ENCODE measurements at places on chromosomes 11 and 22.

DNA sequence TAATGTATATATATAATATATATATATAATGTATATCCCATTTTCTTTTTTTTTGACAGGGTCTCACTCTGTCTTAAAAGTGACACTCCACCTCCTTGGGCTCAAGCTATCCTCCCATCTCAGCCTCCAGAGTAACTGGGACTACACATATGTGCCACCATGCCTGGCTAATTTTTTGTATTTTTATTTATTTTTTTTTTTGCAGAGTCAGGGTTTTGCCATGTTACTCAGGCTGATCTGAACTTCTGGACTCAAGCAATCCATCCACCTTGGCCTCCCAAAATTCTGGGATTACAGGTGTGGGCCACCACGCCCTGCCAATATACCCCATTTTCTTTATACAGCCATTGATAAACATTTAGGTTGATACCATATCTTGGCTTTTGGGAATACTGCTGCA lies 33.9 kb upstream of the SLC22A24 start:
- no peak for DNase-seq

GRCh38 chr22:28051787-28052356 lies 132.8 kb upstream of the PITPNB start:
- DNase-seq: peak; percentile 38

- no peak for DNase-seq
These were observed 40.9 kb upstream of the ETS1 start for GRCh38 chr11:128628325-128628673.

- DNase-seq: no peak
These were observed 40.1 kb downstream of the CERK start for GRCh38 chr22:46697811-46698515.

DNA sequence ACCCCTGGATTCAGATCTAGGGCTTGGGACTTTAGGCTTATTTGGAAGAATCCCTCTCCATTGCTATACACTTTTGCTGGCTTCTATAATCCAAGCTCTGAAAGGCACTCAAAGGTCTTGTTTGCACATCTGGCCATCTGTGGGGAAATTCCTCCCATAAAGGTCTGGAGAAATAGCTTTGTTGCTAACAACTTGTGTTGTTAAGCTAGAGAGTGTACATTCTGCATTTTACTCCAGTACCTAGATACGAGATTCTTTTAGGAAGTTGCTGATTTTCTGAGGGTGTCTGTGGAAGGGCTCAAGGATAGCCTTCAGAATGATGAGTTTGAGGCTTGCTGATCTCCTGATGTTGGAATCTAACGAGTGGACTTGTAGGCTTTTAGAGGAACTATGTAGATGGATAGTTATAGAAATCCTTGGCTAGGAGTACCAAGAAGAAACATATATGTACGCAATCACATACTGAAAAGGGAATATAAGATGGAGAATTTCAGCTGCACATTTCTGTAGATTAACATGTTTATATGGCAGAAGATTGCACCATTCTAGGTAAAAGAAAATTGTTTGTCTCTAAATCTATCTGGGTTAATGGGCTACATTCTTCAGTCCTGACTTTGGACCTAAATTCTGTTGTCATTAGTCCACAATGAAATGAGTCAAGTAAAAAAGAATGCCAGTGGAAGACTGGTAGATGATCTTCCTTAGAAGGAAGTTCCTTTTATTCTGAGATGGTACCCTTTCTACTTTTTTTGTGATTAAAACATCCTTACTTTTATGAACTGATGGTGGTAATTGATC lies 51.0 kb downstream of the UBASH3B start:
- peak; percentile 82 for DNase-seq

DNA sequence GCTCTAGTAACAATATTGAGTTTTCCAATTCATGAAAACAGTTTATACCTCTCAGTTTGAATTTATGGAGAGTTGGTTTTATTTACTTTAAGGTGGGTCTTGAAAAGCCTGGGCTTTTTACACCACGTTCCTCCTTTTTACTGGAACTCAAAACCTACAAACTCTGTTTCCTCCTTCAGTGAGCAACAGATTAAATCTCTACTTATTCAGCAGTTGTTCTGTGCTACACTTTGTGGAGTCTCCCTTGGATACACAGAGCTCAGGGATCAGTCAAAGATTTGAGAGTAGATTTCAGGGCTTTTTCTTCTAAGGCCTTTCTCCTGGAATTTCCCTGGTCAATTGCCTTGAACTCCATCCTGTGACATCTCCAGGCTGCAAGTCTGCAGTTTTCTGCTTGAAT lies 3.5 kb downstream of the NXPE1 start:
- DNase-seq: no peak

- DNase-seq: no peak
These were observed 9.0 kb upstream of the OSM start for GRCh38 chr22:30275625-30276024.

DNA sequence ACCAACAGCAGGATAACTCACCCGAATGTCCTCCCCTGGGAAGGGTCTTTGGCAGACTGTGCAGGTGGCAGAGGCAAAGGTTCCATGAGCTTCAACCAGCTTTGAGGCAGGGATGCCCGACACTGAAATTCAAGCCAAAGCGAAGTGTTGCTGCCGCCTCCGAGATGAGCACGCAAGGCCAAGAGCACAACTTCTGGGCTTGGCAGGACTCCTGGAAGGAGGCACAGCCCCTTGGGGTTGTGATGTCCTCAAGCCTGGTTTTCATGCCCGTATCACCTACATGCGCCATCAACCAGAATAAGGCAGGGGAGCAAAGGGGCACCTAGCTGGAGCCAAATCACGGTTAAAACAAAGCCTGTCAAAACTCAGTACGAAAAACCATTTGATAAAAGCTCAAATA lies 5.7 kb downstream of the SIRT3 start:
- DNase-seq: no peak

- DNase-seq: no peak
These were observed 12.5 kb downstream of the MARK2 start for GRCh38 chr11:63851364-63851763.

GRCh38 chr11:109867784-109868183 lies 225.4 kb upstream of the ZC3H12C start:
- DNase-seq: no peak

GRCh38 chr11:19558189-19558986 lies 154.2 kb upstream of the NAV2 start:
- no peak for DNase-seq

DNA sequence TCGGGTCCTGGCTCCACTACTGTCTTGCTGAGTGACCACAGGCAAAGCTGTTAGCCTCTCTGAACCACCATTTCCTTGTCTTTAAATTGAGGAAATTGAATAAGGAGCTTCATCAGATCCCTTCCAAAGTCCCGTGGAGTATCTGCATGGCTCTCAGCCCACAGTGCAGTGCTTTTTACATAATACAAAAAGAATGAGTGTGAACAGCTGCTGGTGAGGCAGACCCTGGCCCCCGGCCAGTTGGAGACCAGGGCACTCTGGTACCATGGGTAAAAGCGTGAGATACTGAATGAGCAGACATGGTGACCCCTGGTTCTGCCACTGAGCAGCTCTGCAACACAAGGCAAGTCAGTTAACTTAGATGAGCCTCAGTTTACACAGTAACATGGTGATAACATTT lies 86.8 kb downstream of the GALNT18 start:
- no peak for DNase-seq

- DNase-seq: no peak
These were observed 18.7 kb downstream of the POU2AF1 start for GRCh38 chr11:111360150-111361043.

DNA sequence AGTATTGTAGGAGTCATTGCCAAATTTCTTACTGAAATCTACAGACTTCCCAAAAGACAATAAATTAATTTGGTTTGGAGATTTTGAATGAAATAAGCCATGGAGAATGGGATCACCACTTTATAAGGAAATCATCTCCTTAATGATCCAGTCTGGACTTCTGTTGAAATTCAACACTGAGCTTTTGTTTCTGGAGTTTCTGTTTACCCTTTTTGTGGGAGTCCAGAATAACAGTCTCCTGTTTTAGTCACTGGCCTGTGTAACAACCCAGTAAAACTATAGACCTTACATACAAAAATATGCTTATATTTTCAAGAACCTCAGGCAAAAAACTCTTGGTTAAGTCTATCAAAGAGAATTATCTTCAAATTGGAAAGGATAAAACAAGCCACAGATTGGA lies 321.7 kb upstream of the PLET1 start:
- no peak for DNase-seq

DNA sequence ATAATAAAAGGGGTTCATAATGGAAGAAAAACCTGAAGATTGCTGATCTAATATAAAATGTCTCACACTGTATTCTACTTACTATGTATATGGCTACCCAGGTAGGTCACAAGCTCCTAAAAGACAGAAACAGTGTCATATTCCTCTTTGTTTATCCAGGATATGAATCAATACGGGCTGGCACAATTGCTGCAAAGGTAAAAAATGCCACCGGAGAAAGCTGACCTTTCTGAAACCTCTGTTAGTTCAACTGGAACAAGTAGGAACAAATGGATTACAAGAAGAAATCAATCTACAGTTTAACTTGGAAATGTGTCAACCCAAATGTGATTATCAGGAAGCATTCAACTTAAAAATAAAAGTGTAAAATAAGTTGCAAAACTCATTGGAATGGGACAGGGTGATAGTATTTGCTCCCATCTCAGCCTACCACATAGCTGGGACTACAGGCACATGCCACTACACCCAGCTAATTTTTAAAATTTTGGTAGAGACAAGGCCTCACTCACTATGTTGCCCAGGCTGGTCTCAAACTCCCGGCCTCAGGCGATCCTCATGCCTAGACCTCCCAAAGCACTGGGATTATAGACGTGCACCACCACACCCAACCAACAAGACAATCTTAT lies 27.6 kb downstream of the SLC35F2 start:
- no peak for DNase-seq

DNA sequence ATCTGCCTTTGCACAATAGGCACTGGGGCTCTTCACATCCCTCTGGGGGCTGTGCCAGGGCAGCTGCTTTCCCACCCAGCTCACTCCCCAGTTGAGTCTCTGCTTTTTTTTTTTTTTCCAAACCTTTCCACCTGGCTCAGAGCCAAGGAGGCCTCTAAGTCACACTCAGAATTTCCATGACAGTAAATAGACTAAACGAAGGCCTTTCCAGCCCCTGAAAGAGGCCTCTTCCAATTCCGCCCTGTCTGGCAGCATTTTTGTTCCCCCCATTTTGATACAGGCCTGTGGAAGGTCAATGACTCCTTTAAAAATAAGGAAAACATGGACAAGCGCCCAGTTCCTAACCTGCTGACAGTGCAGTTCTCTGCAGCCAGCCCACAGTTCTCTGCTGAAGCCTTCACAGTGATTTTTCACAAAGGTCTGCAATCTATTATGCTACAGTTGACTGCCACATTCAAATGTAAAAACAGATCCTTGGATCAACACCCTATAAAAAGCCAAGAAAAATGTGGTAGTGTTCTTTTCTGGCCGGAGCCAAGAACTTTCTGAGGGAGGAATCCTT lies 107.5 kb upstream of the SESN3 start:
- peak; percentile 80 for DNase-seq
